Esophagus mucosa (tissue), 1 donor: ENCODE measurements at places on chromosomes 4 and X.

GRCh38 chr4:120065974-120066516 lies 603 bp downstream of the MAD2L1 start:
- ATAC-seq = no peak

DNA sequence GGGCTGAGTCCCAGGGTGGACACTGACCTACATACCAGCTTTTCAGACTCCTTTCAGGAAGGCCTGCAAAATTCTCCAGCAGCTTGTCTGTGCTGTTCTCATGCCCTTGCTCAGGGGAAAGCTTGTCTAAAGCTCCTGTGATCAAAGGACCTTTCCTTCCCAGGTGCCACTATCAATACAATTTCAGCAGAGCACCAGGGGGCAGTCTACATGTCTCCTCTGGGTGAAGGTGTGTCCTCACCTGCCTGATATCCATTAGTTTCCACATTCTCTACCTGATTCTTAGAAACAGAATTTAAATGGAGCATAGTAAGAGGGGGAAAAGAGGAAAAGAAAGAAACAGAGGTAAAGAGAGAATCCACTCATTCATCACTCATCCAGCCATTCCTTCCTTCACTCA lies 114.2 kb downstream of the PPARGC1A start:
- ATAC-seq = peak; percentile 32

DNA sequence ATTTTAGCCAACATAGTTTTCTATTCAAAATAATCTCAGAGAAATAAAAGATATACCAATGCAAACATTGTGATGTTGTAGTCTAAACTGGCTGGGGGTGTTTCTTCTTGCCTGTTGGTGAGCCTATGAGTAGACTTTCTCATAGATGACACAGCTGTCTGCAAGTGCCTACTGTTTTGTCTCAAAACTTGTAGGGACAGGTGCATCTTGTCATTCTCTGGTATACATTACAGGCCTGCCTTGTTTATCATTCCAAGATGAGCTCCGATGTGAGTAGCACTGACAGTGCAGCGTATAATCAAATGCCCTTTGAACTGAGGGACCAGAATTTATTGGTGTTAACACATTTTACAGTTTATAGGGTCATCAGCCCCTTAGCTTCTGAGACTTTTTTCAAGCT lies 353.8 kb downstream of the PRDM5 start:
- ATAC-seq = no peak

DNA sequence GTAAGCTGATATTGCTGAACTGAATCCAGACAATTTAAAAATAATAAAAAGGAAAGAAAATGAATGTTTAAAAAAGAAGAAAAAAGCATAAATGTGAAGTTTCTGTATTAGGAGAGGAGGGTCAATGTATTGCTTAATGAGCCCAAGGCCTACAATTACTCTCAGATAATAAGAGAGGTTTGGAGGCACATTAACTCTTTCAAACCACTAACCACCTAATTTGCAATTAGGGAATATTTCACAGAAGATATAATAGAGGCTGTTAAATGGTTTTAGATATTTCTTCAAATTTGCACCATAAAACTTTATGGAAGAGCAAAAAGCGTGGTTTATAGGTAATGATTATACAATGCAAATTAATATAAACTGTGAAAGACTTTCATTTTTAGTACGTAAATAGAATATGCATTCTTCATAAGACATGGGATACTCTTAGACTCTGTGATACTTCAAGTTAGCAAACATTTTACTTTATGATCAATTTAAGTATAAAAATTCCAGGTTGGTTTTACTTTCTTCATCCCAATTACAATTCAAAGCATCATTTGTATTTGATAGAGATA lies 364.2 kb upstream of the GALNTL6 start:
- ATAC-seq = no peak

- no peak for ATAC-seq
These were observed 88.4 kb upstream of the AFF2 start for GRCh38 chrX:148412006-148412405.

- no peak for ATAC-seq
These were observed 129.6 kb upstream of the RASGEF1B start for GRCh38 chr4:81601358-81601694.

DNA sequence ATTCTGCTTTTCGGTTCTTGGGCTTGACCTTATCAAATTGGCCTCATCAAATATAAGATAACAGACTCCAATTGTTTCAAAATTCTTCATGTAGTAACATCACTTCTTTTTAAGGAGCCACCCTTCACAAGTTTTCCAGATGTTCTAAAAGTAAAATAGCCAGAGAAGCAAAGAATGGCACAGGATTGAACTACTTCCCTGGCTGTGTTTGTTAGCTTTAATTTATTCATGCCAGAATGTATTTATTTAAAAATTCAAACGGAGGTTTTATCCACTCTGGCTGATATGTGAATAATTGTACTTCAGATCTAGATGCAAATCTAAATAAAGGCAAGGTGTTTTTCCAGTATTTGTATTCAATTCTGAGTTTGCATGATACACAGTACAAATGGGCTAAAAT lies 581.3 kb upstream of the TENM3 start:
- no peak for ATAC-seq

DNA sequence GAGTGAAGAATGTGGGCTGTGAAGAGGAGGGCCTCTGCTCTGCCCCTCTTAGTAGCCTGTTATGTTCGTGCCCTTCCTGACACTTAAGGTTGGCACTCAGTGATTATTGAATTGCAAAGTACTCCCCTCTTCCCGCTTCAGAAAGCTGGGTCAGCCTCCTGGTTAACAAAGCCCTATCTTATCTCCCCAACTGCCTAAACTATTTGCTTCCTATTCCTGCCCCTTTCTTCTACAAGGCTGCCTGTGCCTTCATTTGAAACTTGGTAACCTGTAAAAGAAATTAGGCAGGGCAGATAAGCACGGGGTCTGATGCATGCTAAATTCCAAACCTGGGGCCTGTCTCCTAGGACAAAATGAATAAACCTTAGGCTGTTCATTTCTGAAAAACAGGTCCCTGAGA lies 23.1 kb upstream of the TMEM150C start:
- no peak for ATAC-seq

GRCh38 chr4:74097116-74097515 lies 1.9 kb downstream of the CXCL2 start:
- ATAC-seq = no peak

DNA sequence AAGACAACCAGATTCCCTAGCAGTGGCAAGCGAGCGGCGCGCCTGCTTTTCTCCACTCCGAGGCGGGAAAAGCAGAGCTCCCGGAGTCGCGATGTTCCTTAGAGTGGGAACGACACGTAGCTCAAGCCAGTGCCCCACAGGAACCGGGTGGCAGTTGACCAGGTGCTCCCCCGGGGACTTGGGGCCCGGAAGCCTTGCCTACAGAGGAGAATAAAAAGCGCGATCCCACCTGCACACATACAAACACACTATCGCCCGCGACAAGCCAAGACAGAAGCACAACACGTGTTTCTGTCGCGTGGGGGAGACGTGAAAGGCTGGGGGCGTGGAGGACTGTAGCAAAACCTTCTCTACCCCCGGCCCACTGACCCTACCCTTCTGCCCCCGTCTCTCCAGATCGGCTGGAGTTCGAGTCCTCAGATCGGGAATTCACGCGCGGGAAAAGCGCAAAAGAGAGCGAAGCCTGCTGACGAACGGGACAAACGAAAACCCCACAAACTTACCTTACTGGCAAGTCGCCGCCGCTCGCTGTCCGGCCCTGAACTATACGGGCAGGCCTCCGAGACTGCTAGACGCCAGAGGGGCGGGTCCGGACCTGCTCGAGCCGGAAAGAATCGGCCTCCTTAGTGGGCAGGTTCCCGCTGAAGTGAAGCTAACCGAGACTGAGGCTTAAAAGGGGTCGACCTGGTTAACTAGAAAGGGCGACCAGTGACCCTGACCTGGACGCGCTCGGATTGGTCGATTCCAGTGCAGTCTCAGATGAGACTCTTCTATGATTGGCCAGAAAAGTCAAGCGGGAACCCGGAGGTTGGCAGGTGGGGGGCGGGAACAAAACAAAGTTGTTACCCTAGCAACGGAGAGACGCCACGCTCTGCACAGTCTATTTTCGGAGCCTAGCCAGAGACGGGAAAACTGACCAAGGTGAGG lies at the start of the genes DNAAF6 and NUP62CL:
Gene DNAAF6 (plus strand): TSS at position 842 of the 927 bp plus-strand sequence. CDS start 6,265 bp downstream, outside the sequence.
Gene NUP62CL (minus strand): TSS at position 664 of the 927 bp plus-strand sequence. CDS start 31,287 bp downstream, outside the sequence.
- ATAC-seq = peak; percentile 80

GRCh38 chrX:109886122-109886761 lies 116.7 kb upstream of the TMEM164 start:
- ATAC-seq = no peak

GRCh38 chr4:81165861-81166430 lies 49.1 kb downstream of the PRKG2 start:
- no peak for ATAC-seq

DNA sequence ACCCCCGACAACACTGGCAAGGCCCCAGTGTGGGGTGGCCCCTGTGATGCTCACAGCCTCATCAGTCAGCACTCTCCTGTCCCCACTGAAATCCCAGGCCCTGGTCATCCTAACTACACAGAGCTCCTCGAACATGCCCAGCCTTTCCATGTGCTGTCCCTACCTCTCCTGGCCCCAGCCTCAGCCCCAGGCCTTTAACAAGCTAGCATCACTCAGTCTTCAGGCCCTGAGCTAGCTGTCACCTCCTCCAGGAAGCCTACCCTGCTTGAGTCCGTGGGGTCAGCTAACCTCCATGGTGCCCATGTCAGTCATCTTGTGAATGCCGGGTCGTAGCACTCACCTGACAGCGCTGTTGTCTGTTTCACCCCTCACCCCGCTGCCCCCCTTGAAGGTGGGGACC lies 25.6 kb upstream of the C4orf50 start:
- no peak for ATAC-seq

DNA sequence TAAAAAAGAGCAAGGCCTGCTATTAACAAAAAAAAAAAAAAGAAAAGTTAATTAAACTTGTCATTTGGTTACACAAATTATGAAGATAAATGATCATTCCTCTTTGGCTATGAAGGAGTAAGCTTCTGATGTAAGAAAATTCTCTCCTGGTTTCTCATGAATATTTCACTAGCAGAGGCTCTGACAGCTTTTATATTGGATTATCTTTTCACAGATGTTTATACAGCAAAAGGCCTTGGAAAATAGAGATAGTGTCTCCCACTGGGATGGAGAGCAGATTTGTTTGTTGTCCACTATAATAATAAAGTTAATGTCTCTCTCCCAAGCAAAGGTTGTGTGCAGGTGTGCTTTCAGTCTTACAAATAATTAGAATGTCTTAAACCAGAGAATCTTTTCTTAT lies 40.7 kb upstream of the PDGFC start:
- ATAC-seq = no peak

GRCh38 chr4:111618908-111619307 lies 526.3 kb upstream of the FAM241A start:
- ATAC-seq = no peak

GRCh38 chrX:38271154-38271716 lies 50.6 kb upstream of the SRPX start:
- no peak for ATAC-seq

- ATAC-seq = no peak
These were observed 231.0 kb downstream of the DACH2 start for GRCh38 chrX:86379209-86379608.

DNA sequence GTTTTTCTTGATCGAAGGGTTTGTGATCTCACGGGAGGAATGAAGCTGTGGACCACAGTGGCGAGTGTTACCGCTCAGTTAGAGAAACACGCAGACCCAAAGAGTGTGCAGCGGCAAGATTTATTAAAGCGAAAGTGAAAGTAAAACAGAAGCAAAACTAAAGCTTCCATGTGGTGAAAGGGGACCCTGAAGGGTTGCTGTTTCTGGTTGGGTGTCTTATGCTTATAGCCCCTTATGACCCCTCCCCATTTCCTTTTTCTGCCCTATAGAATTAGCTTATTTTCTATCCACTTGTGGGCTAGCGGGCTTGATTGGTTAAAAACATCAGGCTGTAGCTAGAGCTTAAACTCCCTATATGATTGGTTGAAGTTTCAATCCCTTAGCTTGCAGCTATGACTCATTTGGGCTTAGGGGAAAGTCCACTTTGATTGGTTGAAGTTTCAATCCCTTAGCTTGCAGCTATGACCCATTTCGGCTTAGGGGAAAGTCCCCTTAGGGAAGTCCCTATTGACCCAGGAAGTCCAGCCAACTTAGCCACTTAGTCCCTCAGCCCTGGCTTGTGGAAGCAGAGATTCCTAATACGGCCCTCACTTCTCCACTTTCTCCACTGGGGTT lies 171.2 kb upstream of the NWD2 start:
- ATAC-seq = no peak

GRCh38 chr4:11011249-11011648 lies 326.7 kb upstream of the CLNK start:
- peak; percentile 92 for ATAC-seq
